ENCODE measurements at places on chromosomes 2 and 18.

- no peak for DNase-seq
Observed at GRCh38 chr2:219041252-219041651, at the start of gene CFAP65. CFAP65 (minus strand) TSS chr2:219041516; CDS start chr2:219039048, 2,468 bp downstream.

DNA sequence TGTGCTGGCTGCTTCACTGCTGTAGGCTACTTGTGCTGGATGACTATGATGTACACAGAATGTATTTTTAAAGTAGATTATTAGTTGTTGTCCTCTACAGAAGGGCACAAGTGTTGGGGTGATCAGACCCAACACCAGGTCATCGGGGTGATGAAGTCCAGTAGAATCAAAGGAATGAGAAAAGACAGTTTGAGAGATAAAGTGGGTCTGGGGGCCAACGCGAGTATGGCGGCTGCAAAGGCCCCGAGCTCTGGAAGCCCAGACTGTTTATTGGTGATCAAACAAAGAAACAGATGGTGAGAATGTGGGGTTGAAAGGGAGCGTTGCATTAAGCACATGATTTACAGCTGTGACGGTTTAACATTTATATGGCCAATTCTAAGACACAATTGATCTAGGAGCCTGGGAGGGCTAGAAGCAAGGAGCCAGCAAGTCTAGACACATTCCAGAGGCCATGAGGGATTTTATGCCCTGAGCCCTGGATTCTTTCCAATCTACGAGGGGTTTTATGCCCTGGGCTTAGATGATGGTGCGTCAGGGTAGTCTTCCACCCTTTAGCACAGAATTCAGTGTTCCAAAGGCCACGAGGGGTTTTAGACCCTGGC lies 153.5 kb downstream of the AGPS start:
- no peak for DNase-seq

DNA sequence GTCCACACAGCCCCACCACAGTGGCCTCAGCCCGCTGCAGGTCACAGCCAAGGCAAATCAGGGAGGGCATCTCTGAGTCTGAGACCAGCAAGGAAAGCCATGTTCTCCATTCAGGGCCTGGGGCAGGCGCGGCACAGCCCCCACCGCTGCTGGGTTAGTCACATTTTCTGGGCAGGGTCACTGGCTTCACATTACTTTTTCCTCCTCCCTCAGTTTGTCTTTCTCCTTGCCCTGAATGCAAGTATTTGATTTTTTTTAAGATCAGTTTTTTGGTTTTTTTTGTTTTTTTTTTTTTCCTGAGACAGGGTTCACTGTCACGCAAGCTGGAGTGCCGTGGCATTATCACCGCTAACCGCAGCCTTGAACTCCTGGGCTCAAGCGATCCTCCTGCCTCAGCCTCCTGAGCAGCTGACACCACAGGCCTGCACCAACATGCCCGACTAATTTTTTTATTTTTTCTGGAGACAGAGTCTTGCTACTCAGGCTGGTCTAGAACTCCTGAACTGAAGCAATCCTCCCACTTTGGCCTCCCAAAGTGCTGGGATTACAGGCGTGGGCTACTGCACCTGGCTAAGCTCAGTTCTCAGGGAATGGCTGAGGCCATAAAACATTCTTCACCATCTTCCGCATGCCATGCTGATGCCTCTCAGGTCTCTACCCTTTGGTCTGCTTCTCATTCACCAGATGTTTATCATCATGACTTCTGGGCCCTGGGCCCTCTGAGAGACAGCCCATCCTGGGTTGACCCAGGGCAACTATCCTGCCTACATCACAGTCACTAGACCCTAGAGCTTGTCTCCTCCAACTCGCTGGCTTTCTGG lies 628 bp upstream of the CAPG start:
- no peak for DNase-seq

DNA sequence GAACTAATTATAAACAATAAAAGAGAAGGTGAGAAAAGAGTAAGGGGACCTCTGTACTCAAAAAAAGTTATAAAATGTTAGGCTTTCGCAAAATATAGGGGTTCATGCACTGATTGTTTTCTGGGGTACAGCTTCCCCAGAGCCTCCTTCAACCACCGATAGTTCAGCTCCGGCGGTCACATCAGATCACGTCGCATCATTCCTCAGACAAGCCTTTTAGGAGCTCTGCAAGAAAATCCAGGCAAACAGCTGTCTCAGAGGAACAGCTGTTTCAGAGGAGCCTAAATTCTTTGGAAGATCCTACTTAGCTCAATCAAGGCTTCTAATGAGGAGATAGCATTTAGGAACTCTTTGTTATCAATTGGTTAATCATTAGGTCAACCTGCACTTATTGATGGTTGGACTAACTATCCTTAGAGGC lies 78.7 kb downstream of the MYCN start:
- no peak for DNase-seq

DNA sequence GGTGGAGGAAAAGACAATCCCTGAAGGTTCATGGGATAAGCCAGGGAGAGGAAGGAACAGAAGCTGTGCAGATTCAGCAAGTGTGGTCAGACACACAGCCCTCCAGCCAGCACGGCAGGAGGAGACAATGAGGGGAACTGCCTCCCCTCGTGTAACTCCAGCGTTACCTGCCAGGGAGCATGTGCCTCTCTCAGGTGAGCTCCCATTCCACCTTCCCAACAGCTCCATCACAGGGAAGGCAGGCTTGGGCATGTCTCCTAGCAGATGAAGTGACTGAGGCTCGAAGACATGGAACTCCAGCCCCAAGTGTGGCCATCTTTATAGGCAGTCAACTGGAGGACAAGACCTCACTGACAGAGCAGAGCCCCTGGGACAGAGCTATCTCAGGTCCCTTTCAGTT lies 47.4 kb downstream of the ZBTB7C start:
- DNase-seq = no peak

DNA sequence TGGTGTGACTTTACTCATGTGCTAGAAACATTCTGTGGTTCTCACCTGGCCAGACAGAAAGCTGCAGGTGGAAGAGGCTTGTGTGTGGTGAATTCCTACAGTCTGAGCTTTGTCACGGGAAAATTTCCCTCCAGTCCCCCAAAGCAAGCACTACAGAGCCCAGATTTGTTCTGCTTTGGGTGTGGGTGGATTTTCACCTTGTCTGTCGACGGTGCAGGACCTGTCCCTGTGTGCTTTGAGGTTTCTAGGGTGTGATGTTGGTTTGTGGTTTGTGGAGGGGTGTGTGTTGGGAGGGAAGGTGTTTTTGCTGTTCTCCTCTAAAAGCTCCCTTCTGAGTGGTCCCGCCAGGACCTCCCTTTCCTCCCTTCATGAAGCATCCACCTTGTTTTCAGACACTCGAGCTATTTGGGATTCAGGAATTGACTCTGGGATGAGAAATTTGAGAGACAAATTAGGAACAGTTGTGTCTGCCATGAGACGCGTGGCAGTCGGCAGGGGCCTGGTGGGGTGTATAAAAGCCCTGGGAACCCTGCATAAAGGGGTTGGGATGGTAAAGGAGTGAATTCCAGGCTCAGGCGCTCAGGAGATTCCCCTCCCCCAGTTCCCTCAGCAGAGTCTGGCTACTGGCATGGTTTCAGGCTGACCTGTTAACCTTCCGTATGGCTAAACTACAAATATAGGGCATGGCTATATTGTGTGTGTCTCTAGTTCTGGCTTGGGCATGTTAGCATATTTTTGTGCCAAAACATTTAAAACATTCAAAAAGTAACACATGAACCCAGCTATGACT lies 65.5 kb downstream of the DGKD start:
- no peak for DNase-seq

- no peak for DNase-seq
Observed at GRCh38 chr18:50441501-50441900, 66.7 kb downstream of the SKA1 start.

GRCh38 chr18:36360256-36360909 lies 62.9 kb downstream of the FHOD3 start:
- DNase-seq = no peak

DNA sequence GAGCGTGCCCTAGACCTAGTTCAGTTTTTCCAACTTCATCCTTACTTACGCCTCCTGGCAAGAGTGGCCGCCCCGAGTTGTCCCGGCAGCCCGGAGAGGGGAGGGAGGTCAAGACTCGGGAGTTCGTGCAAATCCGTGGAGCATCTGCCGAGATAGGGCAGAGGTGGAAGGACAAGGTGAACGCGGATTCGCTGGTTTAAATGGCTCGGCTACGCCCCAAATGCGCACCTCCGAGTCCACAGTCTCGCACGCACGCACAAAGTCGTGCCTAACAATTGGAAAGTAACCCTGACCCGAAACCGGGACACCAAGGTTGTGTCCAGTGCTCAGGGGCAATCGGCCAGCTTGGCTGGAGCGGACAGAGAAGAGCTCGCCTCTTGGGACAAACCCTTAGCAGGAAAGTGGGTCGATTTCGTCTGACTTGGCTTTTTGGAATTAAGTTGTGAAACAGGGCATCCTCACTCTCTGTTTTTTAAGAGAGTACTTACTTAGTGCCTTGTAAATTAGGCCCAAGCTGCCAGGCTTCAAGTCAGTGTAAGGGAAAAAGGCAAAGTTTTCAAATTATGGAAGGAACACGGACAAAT lies 726 bp upstream of the SS18 start:
- DNase-seq = no peak

- DNase-seq = no peak
Observed at GRCh38 chr2:33160191-33160590, 213.4 kb downstream of the LTBP1 start.

DNA sequence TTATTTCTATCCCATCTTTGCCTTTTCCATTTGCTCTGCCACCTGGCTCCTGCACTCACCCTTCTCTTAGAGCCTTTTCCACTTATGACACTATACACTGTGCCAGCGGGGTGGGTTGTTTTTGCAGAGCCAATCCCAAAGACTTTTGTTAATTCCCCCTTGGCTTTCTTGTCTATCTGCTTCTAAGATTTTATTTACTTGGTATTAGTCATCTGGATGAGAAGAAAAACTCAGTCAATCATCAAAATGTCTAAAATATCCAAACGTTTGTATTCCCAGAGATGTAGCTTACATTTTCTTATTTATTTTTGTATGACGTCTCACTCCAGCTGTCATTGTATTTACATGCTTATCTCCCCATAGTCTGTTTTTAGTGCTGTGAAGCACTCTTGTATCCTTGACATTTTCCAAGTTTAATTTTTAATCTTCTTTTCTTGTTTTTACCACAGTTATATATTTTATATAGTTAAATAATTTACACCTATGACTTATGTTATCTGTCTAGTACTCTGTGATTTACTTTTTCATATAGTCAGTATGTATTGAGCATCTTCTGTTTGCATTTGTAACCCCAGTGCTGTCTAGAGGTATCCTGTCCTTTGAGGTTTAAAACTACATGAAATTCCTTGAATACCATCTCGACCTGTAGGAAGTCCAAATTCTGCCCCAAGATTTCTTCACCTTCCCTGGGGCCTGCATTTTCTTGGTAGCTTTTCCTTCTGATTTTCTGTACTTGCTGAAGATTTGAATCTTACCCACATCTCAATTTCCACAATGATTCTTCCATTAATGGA lies 55.1 kb downstream of the COL4A3 start:
- DNase-seq = no peak

DNA sequence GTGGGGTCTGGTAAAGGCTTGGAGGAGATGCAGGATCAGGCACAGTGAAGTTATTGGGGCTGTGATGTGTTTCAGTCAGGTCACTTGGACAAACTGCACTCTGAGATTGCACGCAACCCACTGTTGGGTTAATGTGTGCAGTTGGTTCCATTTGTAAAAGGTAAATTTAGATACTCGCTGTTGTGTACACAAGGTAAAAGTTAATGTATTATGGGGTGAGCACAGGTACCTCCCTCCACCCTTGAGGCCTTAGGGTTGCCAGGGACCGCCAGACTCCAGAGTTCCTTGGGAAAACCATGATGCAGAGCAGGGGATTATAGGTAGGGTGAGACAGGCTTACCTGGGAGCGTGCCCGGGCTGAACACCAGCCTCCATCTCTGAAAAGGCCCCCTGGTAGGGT lies 20.1 kb downstream of the IMPA2 start:
- DNase-seq = no peak

GRCh38 chr2:97011977-97012569 lies 25.7 kb upstream of the FAM178B start:
- DNase-seq = peak; percentile 64

GRCh38 chr18:63109802-63110201 lies 209.8 kb downstream of the BCL2 start:
- no peak for DNase-seq

- no peak for DNase-seq
Observed at GRCh38 chr18:666177-666576, 8.7 kb downstream of the TYMS start.

DNA sequence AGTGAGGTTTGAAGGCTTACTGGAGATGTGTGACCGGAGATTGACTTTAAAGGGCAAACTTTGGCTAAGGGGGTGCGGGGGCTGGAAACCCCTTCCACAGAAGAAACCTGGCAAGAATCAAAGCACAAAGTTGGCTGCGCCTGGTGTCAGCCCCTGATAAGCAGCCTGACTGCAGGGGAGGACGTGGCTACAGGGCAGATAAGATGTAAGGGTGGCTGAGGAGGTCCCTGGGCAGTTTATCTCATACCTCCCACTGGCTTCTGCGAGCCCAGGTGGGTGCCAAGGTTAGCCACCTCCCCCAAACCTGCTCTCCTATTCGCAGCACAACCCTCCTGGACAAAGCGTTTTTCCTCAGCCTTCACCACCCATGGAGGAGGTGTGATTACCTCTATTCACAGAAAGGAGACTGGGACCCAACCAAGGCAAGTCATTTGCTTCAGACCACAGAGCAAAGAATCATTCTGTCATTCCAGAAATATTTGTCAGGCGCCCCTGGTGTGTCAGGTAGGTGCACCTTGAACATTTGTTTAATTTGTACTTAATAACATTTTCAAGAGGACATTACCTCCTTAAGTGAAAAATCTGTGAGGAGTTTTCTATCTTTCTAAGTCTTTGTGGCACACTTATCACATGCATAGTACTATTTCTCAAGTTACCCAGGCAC lies 73.1 kb upstream of the IL1R1 start:
- no peak for DNase-seq

DNA sequence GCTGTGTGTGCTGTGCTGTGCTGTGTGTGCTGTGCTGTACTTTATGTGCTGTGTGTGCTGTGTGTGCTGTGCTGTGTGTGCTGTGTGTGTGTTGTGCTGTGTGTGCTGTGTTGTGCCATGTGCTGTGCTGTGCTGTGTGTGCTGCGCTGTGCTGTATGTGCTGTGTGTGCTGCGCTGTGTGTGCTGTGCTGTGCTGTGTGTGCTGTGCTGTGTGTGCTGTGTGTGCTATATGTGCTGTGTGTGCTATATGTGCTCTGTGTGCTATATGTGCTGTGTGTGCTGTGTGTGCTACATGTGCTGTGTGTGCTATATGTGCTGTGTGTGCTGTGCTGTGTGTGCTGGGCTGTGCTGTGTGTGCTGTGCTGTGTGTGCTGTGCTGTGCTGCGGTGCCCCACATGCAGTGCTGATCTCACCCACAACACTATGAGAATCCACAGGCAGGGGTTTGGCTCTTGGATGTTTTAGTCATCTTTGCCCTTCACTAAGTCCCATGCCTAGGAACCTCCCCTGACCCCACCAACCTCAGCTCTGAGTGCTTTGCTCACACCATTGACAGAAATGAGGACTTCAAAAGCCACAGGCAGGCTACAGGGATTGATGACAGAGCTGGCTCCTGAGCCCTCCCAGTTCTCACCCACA lies 30.5 kb upstream of the MAL start:
- no peak for DNase-seq

GRCh38 chr2:106332054-106332453 lies 136.2 kb downstream of the RGPD3 start:
- DNase-seq = no peak

GRCh38 chr2:5740817-5741216 lies 48.6 kb downstream of the SOX11 start:
- DNase-seq = no peak

GRCh38 chr2:7417845-7418742 lies 500.9 kb downstream of the RNF144A start:
- no peak for DNase-seq
